ENCODE measurements at places on chromosomes 3 and 15.

DNA sequence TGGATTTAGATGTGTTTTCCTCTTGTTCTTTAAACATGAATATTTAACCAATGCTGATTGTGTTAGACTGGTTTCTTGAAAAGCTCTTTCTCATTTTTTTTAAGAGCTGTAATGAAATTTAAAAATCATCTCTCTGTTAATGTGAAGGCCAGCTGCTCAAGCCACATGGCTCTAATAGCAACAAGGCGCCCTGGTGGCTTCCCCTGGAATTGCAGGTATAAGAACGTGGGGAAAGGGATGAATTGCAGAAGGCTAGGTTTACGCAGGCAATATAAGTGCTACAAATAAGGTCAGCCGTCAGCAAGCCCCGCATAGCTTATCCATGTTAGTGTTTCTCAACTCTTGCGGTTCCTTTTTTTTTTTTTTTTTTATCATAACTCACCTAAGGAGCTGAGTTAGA is 108.5 kb downstream of the SAMMSON start:
- DNase-seq, result no peak

DNA sequence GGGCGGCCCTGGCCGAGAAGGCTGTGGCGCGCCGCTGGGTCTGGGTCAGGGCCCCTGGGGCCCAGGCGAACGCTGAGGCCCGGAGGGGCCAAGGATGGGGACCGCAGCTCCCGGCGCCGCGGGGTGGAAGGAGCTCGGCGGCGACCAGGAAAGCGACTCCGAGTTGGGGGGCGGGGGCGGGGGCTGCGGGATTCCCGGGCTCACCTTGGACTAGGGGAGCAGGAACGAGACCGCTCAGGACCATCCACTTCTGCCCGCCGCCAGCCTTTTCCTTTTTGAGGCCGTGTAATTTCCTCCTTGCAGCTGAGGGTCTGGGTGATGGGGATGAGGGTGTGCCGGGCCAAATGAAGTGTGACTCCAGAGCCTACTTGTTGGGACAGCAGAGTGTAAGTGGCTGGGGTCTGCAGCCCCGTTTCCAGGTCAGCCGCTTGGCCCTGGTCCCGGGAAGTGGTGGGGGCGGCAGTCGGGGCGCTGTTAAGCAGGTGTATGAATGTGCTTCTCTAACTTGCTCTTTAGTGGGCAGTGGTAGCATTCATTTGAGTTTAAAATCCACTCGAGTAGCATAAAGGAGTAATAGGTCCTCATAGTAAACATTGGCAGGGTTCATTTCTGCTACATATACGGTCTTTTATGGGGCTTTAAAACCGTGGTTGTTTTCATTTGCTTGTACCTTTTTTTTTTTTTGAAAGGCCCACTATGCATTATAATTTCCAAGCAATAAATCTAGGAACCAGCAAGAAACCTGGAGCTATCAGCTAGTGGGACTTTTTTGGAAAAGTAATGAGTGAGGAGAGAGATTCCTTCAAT is 717 bp downstream of the PXK start:
- no peak for DNase-seq

GRCh38 chr3:152405915-152406802 is 137.4 kb downstream of the MBNL1 start:
- no peak for DNase-seq

- no peak for DNase-seq
These were observed 21.0 kb upstream of the CHCHD6 start for GRCh38 chr3:126683069-126683468.

- no peak for DNase-seq
These were observed 18.9 kb upstream of the SLC27A2 start for GRCh38 chr15:50162969-50163718.

DNA sequence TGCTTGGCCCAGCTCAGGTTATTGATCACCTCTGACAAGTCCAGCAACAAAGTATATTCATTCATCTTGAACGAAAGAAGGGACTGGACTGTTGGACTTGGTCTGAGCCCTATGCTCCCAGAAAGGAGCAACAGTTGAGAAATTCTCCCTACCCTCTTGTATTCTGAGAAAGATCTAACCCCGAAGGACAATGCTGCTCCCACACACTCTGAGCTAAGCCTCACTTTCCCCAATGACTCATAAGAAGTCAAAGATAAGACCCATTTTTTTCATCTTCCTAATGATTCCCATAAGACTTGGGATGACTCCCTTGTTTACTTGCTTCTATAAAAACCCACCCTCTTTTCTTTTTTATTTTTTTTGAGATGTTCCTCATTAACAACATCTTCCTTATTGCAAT is 549.4 kb upstream of the MDFIC2 start:
- no peak for DNase-seq

- DNase-seq, result no peak
These were observed 138.3 kb downstream of the GSK3B start for GRCh38 chr3:119955972-119956371.

DNA sequence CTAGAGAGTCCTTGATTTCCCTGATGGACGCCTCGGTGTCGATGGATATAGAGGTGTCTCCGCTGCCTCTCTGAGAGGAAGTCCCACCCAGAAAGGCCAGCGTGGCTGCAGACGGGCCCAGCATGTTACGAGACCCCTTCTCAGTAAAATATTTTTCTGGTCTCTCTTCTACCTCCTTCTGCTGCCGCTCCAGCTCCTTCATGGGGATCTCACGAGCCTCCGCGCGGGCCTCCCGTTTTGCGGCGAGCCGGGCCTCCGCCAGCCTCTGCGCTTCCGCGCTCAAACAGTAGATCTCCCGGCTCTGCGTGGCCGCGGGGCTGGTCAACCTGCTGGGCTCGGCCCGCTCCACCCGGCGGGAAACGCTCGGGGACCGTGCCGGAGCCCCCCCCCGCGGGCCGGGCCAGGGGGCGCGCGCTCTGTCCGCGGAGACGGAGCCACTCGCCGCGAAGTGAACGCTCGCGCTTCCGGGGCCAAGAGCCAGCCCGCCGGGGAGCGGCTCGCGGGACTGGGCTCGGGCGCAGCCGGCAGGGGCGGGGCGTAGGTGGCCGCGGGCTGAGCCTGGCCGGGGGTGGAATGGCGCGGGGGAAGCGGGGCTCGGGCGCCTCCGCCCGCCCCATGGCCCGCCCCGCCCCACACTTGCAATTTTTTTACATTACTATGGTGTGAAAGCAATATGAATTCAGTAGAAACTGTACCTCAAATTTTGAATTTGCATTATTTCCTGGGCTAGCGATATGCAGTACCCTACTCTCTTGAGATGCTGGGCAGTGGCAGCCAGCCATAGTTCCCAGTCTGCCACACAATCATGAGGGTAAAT is 10.2 kb upstream of the KCNMB3 start:
- peak; percentile 74 for DNase-seq

DNA sequence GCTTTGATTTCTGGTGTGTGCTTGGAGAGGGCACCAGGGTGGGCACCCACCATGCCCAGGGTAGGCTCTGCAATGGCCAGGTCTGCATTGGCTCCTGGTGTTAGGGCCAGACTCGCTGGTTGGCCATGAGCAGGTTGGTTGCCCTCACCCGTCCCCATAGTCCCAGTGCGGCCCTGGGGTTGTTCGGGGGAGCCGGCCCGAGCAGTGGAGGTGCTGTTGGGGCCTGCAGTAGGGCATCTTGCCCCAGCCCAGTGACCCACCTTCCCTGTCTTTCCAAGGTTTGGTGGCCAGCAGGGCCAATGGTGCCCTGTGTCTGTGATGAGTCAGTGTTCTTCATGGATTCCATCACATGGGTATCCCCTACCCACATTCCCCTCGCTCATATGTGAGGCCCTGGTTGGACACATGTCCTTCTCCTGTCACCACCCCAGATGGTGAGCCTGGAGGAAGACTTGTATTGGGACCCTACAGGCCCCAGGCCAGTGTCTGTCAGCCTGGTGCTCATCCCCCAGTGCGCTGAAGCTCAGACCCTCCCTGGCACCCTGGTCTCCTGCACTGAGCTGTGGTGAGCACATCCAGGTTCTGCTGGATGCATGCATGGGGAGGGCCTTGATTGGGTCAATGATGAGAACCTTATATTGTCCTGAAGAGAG is 190.1 kb downstream of the UBE3A start:
- no peak for DNase-seq

GRCh38 chr3:169954142-169954756 is 12.4 kb upstream of the SEC62 start:
- no peak for DNase-seq

DNA sequence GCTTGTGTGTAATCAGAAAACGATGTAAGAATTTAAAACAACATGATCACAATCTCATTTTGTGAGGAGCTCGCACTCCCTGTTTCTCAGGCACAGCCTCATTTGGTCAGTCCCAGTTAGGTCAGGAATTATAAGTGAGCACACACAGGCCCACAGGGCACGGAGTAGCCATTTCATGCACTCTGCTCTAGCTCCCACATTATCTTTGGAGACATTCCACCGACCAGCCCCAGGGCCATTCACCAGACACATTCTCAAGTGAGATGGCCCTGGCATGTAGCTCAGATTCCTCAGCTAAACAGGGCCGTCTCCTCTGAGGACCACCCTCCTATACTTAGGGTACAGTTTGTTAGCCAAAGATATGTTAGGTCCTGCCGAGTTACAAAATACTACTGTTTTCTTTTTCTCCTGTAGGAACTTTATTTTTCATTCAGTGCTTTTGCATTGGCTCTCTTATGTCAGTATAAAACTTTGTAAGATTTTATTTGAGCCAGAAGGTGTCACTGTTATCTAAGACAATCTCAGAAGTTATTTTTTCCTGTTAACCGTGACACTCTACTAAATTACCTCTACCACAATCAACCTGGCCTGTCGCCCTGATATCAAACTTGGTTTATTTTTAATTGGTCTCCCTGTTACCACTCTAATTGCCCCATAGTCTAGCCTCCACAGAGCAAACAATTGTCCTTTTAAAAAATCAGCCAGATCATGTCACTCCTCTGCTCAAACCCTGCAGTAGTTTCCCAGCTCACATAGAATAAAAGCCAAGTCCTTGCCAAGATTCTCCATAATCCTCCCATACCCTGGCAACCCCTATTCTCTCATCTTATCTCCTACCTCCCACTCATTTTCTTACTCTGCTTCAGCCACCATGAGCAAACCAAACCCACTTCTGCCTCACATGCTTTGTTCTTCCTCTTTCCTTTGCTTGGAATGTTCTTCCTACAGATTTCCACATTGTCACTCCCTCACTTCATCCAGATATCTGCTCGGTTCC is 105.7 kb downstream of the PPP2R3A start:
- no peak for DNase-seq

DNA sequence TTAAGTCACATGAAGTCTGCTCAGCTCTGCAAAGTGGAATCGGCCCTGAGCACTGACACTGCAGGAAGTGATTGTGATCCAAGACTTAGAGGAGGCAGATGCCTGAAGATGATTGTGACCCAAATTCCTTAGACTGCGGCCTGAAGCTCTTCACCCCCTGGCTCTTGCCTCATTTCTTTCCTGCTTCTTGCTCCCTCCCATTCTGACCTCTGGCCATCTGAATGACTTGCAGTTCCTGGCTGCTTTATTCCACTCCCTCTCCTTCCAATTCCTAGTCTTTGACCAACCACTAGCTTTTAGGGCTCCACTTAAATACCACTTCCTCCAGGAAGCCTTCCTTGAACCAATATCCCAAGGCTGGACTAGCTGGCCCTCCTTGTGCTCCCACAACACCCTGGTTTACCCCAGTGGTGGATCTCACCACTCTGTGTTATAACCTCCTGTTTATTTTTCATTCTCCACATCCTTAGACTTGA is 9.9 kb upstream of the EPB42 start:
- no peak for DNase-seq

All from hematopoietic multipotent progenitor cell (in vitro differentiated cells).